Tibial artery (tissue), 4 donors: ENCODE measurements at places on chromosomes 13 and 19.

GRCh38 chr19:4473763-4474513, 1.8 kb downstream of the HDGFL2 start:
- DNase-seq = no peak

DNA sequence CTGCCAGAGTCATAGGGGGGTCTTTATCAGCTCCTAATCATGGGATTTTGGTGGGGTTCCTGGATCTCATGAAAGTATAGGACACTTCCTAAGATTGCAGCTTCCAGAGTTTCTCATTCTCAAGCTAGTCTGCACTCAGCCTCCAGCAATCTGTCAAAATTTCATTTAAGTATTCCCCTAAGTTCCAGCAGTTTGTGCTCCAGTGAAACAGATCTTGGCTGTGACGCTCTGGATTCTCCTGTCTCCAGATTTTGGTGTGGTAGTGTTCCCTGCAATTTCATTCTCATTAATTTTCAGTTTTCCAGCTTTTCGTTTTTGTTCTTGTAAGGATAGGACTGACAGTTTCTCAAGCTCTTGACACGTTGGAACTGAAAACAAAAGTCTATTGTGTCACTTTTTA, 908.9 kb upstream of the MIR17HG start:
- DNase-seq = no peak

GRCh38 chr19:16470911-16471811, 609 bp downstream of the EPS15L1 start:
- DNase-seq = no peak

DNA sequence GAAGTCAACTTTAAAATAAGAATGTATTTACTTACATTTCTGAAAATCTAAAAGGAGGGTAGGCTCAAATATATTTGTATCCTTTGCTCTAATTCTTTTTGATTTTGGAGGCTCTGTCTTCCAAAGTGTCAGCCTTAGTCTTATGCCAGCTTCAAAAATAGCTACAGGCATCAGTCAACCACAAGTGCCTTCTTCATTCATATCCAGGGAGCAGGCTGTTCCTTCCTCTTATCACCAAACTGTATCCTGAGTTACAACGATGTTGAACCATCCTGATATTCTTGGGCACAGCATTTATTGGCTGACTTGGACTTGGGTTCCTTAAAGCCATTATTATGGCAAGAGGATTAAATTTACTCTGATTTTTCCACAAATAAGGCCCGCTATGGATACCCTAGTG, 1161.3 kb downstream of the PCDH17 start:
- no peak for DNase-seq

- DNase-seq = no peak
Measured at GRCh38 chr13:96100457-96101220, 10.7 kb downstream of the HS6ST3 start.

- DNase-seq = no peak
Measured at GRCh38 chr13:89457977-89458376, 1786.8 kb downstream of the SLITRK5 start.

DNA sequence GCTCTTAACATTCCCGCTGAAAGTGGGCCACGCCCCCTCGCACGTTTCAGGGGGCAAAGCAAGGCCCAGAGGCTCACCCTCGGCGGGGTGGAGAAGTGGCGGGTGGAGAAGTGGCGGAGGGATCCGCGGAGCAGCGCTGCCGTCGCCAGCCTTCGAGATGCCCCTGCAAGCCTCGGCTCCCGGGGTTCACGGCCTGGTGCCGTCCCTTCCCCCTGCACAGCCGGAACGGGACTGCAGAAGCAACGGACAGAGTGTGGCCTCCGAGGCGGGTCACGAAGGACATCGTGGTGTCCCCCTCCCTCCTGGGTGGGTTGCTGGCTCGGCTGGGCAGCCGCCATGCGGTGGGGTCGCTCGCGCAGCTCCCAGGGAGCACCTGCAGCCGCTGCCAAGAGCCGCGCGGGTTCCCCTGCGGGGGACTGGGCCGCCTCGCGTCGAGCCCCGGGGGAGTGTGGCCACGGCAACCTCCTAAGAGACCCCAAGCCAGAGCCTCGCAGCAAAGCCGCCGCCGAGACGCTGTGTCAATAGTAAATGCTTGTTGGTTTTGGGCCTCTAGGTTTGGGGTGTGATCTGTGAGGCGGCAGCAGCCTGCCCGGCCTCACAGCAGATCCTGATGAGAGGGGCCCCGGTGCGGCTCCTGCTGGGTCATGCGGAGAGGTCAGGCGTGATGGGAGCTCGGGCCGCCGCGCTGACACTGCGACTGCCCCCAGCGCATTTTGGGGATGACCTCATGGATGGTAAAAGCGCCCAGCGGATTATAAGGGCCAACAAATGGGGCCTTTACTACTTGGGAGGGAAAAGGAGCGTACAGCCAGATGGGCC, 5.5 kb downstream of the TPGS1 start:
- DNase-seq = no peak
